Stimulated activated CD4-positive, alpha-beta T cell treated with anti-CD3 and anti-CD28 coated beads, TNF-alpha, amount 100 ng/mL, for 1 hour (primary cell): ENCODE measurements at places on chromosomes 12 and 14.

DNA sequence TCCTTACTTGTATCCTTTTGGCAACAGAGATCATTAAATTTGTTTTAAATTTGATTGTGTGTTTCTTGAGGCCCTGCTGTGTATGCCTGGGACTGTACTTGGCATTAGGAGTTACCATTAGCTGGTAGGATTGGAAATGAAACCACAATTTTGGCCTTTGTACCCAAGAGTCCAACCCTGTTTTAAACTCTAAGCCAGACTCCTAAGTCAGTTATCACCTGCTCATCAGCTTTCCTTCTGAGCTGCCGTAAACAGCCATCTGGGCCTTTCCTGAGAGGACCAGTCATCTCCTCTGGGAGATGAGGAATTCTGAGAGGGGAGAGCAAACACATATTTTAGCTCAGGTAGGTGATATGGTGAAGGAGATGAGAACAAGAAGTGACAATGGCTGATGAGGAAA lies 74.3 kb upstream of the SRSF5 start:
- DNase-seq = no peak

- no peak for DNase-seq
Measured at GRCh38 chr14:102544046-102544746, 34.6 kb upstream of the ANKRD9 start.

- no peak for DNase-seq
Measured at GRCh38 chr14:73763396-73763795, 49.2 kb upstream of the PNMA1 start.

DNA sequence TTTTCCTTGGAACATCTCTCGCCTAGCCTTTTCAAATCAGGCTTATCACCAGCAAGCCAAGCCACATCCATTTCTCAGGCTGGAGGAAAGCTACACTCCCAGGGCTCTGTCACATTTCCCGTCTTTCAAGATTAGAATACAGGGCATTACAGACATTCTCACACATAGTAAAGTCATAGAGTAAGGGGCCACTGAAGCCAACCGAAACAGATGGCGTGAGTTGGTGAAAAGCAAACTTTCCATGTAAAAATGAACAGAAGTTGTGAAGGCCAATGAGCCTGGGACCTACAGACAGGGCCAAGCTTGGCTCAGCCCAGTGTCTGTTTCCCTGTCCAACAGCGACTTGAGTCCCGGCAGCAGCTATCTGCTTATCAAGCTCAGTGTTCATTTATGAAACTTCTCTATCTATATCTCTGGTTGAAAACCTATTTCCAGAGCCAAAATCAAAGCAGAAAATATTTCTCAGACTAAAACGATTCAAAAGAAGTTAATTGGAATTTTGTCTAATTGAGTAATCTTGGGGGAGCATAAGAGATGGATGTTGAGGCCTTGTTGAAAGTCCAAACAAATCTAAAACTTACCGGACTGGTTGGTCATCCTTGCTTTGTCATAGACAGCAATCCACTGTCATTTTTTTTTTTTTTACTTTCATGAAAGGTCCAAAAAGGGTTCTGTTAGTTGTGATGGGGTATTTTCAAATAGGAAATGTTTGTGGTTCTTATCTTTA lies 105.6 kb downstream of the DAAM1 start:
- DNase-seq = no peak

DNA sequence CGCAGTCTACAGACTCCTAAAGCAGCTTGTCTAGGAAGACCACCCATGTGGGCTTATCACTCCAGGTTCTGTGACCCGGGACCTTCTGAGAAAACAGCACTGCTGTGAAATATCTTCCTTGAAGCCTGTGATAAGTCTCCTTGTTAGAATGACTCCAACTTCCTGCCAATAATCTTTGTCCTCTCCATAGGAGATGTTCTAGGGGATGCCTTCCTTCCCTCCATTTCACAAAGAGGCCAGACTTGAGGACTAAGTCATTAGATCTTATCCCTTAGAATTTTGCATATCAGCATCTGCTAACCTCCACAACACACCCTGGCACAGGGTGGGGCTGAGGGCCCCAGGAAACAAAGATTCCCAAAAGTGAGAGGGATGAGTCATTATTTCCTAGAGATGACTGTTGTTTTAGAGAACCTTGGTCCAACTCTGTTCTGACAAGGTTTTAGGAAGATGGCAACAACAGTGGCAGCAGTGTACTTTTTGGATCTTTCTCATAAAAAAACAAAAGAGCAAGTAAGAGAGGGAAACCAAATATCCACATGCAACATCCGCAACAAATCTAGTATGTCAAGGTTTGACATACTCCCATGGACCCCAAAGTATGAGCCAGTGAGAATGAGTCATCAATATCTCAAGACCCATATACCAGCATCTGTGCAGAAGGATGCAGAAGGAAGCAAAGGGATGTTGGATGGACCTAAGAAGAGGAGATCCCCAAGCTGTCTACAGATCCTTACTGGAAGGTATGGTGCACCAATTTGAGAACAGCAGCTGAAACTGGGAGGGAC lies 6.0 kb downstream of the LTB4R start:
- no peak for DNase-seq

DNA sequence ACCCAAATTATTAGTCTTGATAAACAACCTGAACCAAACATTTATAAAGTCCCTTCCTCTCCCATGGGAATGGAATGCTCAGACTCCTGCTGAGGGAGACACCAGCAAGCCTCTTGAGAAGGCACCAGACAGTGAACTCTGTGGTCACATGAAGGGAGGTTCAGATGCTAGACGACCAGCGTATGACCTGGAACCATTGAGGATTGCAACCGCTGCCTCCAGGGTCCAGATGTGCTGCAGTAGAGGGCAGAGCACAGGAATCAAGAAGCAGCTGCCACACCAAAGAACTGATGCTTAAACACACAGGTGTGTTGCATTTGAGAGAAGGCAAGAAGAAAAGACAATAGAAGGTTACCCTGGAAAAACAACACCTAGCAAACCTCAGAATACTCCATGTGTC lies 592.4 kb downstream of the AACS start:
- no peak for DNase-seq

DNA sequence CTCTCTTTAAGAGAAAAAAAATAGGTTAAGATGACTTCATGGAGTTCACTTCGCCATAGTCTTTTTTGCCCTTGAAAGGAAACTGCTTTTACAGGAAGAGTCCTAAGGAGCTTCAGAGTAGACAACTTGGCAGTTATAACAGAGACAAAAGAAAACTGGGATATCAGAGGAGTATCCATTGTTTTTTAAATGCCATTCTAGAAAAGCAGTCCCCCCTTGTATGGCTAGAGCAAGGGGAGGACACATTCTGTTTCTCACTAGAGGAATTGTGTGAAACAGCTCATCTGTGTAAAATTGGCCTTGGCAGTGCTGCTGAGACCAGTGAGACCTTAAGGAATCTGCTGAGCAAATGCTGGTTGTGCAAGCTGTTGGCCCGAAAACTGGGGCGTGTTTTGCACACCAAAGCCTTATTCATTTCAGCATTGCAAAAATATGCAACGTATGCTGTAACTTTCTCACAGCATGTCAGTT lies 128.0 kb downstream of the GPR135 start:
- DNase-seq = no peak

DNA sequence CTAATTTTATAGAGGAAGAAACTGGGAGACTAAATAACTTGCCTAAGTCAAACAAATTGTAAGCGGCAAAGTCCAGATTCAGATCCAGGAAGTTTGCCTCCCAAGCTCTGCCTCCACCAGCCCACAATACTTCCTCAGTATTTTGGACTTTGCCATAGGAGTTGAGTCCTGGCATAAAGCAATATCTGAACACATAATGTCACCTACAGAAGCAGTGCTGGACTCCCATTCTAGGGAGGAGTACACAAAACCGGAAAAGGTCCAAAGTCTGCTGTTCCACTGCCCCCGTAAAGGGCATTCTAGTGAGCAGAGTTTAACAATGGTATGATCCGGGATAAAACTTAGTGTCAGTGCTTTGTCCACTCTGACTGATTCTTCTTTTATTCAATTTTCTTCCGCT lies 340.5 kb downstream of the FUT8 start:
- no peak for DNase-seq

DNA sequence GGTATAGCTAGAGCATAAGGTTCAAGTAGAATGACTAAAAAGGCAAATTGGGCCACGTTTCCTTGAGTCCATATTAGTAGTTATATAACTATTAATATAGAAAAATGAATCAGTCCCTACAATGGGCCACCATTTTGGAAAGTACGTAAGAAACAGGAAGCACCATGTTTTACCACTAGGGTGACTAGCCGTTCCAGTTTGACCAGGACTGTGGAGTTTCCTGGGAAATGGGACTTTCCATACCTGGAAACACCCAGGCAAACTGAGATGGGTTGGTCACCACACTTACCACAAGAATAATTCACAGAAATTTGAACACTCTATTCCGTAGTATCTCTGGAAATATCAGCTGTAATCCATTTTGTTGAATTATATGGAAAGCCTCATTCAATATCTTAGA lies 2.1 kb upstream of the MAGOHB start:
- no peak for DNase-seq

- DNase-seq = no peak
Measured at GRCh38 chr12:93916402-93916801, 232.0 kb upstream of the PLXNC1 start.

DNA sequence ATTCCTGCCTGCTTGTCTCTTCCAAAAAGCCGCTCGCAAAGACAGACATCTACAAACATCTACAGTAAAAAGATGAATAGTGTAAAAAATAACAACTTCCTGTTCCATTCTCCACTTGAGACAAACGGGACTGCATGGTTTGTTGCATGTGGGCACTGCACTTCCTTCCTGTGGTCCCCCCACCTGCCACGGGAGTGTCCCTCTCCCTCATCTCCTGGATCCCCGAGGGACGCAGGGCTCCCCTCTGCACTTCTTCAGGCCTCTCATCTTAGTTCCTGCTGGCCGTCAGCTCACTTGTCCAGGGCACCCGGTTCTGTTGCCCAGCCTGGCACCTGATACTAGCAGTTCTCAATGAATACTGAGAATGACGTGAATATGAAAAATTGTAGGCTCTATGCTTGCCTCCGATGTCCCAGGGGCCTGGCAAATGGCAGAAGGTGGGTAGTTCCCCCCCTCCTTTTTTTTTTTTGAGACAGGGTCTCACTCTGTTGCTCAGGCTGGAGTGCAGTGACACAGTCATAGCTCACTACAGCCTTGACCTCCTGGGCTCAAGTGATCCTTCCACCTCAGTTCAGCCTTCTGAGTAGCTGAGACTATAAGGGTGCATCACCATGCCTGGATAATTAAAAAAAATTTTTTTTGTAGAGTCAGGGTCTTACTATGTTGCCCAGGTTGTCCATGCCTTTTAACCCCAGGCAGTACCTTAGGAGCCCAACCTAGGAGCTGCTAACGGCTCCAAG lies 3.5 kb upstream of the KLC1 start:
- no peak for DNase-seq

DNA sequence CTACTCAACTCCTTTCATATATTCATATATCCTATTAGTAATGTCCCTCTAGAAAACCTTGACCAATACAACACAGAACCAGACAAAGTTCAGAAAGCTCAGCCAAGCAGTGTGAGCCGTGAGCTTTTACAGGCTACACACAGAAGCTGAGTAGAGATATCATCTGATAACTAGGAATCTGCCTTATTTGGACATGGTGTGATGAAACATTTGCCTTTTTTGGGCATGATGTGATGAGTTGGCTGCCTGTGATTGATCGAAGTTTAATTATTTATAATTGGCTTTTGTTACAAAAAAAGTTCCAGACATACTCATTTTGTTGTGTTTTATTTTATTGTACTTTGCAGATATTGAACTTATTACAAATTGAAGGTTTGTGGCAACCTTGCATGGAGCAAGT lies 46.6 kb downstream of the TESPA1 start:
- no peak for DNase-seq

DNA sequence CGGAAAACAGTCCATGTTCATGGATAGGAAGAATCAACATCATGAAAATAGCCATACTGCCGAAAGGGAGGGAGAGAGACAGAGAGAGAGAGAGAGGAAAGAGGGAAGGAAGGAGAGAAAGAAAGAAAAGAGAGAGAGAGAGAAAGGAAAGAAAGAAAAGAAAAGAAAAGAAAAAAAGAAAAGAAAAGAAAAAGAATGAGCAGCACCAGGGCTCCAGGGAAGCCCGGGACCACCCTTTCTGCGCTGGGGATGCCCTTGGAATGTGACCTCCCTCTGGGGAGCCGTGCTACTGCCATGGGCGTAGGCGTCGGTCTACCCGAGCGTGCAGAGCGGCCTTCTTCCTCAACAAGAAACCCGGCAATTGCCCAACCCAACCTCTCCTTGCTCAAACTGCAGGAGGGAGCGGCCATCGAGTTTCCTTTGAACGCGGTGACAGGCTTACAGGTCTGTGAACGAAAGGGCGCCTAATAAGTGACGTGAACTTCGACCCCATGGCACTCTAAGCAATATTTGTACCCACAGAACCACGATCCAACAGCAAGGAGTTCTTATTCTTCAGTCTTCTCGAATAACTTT lies 16.9 kb downstream of the OR6S1 start:
- DNase-seq = no peak

DNA sequence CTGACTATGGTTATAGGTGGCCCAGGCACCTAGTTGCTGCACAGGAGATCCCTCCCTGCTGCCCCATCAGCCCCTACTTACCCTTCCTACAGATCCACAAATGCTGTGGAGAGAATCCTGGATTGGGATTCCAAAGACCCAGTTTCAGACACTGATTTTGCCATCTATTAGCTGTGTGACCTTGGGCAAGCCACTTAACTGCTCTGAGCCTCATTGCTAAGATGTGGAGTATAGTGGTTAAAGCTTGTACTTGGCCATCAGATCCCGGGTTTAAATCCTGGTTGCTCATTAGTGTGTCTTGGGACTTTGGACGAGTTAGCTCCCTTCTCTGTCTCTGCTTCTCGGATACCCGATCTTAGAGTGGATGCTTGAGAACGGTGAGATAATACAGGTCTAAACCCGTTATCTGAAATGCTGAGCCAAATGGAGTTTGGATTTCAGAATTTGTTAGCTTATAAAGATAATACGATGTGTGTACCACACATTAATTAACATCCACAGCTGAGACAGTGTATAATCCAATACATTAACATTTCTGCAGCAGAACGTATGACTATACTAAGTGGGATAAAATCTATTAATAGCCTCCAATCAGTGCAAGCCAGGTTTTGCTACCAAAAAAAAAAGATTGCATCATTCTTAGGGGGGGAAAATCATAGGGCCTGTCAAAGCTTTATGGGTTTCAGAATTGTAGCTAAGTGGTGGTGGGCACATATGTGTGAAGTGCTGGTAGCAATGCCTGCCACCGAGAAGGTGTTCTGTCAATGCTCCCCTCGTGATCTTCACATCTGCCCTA lies 16.0 kb downstream of the PROX2 start:
- no peak for DNase-seq
